Renal pelvis (tissue), 12 donors: ENCODE measurements at places on chromosomes 1 and 21.

- no peak for DNase-seq
These were observed 159.1 kb upstream of the C8B start for GRCh38 chr1:57124768-57125446.

DNA sequence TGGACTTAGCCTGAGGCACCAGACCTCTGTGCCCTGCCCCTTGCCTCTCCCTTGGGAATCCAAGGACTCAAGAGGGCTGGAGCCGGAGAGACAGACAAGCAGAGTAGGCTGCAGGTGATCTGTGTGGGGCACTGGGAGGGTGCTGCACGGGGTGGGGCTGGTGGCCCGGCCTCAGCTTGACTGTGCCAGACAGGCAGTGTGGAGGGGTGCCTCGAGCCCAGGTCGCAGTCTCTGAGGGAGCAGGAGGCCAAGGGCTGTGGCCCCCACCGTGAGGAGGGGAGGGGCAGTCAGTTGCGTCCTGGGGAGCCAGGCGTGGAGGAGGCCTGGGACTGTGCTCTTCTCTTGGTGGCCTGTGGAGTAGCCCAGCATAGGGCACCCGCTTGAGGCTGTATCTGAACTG lies 4.0 kb downstream of the GABRD start:
- no peak for DNase-seq

DNA sequence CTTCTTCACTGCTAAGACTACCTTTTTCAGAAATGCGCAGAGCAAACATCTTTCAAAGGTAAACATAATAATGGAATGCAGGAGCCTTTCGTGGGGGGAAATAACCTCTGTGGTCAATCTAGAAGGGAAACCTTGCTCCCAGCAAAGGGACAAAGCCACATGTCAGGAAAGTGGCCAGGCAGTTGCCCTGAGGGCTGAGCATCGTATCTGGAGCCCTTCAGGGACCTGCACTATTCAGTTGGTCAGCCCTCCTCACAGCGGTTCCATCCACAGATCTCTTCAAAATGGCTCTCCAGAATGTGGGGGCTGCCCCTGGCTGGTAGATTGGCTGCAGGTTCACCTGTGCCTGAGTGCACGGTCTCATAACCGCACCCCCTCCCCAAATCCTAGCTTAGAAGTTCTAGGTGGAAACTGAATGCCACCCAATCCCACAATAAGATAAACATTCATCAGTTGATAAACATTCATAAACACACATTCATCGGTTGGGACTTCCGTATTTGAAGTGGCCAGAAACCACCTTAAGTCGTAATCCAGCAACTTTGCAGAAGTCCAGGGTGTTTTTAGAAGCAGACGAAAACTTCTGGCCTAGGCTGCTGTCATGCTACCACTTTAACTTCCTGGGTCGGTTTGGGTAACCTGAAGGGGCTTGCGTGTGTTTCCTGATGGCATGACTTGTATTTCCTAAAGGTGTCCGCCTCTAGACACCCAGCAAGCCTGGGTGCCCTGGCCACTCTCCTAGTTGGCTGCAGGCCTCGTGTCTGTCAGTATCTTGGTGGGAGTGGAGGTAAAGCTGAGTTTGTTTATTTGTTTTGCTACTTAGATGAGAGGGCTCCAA lies 50.5 kb downstream of the RASSF5 start:
- no peak for DNase-seq

- DNase-seq: peak; percentile 68
These were observed 58.2 kb downstream of the NFASC start for GRCh38 chr1:204928671-204929486.

GRCh38 chr1:11151826-11152612 lies 37.1 kb upstream of the ANGPTL7 start:
- no peak for DNase-seq

GRCh38 chr1:213693864-213694263 lies 293.9 kb upstream of the PROX1 start:
- no peak for DNase-seq

DNA sequence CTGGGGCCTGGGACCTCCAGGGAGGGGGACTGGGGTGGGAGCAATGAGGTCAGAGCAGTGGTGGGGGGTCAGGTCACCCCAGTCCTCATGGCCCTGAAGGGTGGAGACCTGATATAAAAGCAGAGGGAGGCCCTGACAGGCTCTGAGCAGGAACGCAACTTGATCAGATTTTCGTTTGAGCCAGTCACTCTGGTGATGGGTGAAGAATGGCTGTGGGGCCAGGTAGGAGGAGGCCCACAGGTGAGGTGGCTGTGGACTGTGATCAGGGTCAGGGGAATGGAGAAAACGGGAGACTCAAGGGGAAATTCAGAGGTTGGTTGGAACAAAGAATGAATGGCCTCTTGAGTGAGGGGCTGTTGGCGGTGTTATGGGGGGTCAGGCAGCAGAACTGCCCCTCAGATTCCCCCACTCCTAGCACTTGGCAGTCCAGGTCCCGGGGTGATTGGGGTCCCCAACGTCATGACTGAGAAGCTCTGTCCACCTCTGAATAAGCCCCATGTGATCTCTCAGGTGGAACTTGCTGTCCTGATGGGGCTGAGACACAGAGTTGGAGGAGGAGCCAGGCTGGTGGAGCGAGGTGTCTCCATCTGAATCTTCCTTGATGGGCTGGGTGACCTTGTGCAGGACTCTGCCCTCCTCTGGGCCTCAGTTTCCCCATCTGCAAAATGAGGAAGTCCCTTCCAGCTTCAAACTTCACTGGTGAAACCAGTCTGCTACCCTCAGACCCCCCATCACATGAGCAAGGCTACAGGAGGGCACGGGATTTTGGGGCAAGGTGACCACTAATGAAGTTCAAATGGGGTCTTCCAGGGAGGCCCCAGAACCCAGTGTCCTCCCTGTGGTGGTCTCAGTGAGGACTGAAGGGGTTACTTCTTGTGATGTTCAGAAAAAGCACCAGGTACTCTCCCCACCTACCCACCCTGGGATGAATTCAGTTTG lies 683.0 kb downstream of the MATN1 start:
- no peak for DNase-seq

DNA sequence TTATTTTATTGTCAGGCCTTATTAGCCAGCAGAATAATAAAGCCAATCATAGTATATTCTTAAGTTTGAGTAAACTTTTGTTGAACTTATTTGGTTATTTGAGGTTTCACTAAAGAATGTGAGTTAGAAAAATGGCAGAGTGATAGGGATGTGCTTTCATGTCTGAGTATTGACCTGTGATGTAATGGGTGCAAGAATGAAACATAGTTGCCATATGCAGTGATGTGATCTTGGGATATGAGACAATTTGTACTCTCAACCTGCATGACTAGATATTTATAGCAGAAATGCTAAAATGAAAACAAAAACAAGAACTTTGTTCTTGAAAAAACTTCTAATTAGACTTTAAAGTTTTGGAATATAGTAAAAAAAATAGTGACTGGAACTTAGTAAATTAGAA lies 97.9 kb downstream of the DISP1 start:
- DNase-seq: no peak

DNA sequence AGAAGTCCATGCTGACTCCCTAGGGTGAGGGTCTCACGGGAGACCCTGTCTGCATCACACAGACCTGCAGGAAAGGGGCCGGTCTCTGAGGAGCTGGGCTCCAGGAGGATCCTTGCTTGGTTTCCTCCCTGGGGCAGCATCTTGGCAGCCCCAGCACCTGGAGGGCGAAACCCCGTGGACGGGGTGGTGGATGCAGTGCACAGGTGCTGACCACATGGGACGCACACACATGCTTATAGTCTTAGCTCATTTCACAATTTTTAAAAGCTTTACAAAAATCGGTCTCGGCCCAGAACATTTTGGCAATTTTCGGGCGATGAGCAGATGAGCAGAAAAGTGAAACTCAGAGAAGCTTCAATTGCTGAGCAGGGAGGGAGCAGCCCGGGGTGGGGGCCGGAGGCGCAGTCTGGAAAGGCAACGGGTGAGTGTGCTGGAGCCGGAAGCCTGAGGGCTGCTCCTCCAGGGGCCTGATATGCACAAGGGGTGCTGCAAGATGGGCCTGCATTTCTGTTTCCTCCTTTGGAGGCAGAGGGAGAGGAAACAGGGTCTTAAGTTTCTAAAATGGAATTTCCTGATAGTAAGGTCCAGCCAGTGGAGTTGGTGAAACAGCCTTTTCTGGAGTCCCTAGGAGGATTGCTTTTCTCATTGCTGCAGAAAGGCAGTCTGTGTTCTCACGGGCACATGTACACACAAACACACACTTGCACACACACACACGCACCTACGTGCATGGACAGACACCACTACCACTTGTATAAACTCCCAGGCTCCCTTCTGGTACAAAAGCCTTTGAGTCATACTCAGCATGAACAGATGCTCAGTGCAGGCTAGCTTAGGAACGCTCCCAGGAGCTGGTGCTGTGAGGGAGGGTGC lies 60.6 kb downstream of the SCCPDH start:
- DNase-seq: no peak

GRCh38 chr1:209626346-209627026 lies 25.7 kb downstream of the LAMB3 start:
- no peak for DNase-seq

DNA sequence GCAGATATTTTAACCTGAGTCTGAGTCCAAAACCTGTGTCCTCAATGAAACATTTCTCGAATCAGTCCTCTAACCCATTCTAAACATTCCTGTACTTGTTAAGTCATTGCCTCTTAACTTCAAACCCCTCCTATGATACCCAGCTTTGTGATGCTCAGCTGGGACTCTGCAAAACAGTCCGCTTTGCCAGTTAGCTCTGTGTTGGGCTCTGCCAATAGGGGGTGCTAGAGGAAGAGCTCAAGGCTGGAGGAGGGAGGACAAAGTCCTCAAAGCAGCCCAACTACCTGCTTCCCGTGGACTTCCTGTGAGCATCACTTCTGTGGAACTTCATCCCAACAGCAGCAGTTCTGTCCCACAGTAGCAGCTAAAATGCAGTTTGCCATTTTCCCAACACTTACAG lies 38.1 kb upstream of the SYT14 start:
- no peak for DNase-seq

GRCh38 chr21:34109075-34109474 lies 35.7 kb downstream of the MRPS6 start:
- DNase-seq: no peak

DNA sequence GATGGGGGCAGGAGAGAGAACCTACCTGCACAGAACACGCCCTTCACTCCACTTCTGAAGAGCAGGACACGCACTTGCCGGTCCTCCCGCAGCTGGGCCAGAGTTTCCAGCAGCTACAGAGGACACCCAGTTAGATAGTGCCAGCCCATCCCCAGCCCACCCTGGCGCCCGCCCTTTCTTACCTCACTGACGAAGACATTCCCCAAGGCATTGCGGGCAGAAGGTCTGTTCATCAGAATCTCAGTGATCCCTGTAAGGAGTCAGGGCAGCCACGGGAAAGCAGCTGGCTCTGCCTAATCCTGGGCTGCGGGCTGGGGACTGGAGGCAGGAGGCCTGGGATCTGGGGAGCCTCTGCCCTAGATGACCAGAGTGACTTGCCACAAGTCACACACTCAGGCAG lies 10.0 kb downstream of the ECHDC2 start:
- DNase-seq: no peak

DNA sequence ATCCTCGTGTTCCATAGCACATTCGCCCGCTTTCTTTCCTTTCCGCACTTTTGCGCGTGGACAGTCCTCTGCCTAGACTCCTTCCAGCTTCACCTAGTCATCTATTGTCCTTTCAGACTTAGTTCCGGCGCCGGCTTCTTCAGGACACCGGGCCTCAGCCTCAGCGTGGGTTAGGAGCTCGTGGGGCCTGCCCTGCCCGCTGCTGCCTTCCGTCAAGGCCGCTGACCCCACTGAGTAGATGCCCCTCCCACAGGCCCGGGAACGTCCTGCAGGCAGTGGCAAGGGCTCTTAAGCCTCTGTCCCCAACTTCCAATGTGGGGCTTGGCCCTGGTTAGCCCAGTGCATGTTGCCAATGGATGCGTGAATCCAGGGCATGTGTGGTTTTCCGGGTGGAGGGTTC lies 11.4 kb downstream of the DMRTB1 start:
- no peak for DNase-seq

- DNase-seq: no peak
These were observed 23.7 kb upstream of the PLCH2 start for GRCh38 chr1:2452201-2452931.

GRCh38 chr1:156246781-156247459 lies 936 bp downstream of the PAQR6 start:
- no peak for DNase-seq

- no peak for DNase-seq
These were observed 310.2 kb upstream of the ADAMTS5 start for GRCh38 chr21:27277110-27277509.

- peak; percentile 28 for DNase-seq
These were observed 115.5 kb upstream of the NCAM2 start for GRCh38 chr21:20882462-20883407.

- no peak for DNase-seq
These were observed 63.7 kb upstream of the IGSF5 start for GRCh38 chr21:39681257-39681656.

- DNase-seq: no peak
These were observed 19.2 kb upstream of the DEPDC1 start for GRCh38 chr1:68516066-68516465.

- DNase-seq: no peak
These were observed 71.0 kb downstream of the ACTL8 start for GRCh38 chr1:17826165-17826488.

DNA sequence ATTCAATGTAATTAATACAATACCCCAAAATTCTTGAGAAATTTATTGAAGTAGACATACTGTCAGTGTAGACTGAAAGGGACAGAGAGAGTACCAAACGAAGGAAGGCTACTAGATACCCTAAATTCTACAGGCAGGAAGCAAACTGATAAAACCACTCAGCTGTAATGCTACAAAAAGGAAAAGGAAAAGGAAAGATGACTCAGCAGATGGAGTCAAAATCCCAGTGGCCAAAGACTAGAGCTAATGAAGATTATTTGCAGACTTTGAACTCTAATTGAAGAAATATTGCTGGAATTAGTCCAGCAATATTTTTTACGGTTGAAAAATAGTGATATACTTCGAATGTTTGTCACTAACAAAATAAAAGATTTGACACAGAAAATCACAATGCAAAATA lies 671.9 kb downstream of the BRINP3 start:
- no peak for DNase-seq

GRCh38 chr1:90175490-90176167 lies 180.7 kb downstream of the ZNF326 start:
- no peak for DNase-seq

DNA sequence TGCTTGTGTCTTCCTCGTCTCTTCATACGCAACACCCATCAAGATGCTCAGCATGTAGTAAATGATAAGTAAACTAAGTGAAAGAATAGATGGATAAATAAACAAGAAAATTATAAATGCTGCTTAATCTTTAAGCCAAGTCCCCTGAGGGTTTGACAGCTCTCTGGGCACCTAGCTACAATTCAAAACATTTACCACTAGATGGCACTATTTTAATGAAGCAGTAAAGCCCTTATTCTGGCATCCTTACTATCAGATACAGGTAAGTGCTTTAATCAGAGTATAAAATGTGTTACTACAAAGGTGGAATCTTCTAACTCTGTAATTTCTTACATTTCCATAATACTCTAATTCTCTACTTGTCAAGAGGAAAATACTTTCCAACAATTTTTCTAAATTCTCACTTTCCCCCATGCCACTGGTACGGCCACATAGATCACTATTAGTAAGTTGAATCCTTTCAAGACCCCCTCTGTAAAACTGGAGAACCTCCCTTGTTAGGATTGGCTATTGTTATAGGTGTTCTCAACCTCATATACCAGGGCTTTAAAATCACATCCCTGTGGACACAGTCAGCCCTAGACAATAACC lies 137.8 kb downstream of the BARHL2 start:
- DNase-seq: no peak
